ENCODE measurements at places on chromosomes 5 and 9. TPM values are rescaled to one million over a fixed set of nuclear protein-coding genes. Genes with fewer than 3 reads are reported as not detected.

The PCDHB15 gene
- not detected for total RNA-seq

The SLC4A9 gene
- not detected for total RNA-seq

The IL17B gene
- not detected for total RNA-seq

The SHB gene
- total RNA-seq = 1.5 TPM

The LCN9 gene
- not detected for total RNA-seq

The RMND5B gene
- total RNA-seq = 15.3 TPM

The FOXD1 gene
- total RNA-seq = not detected

The OGN gene
- 0.52 TPM for total RNA-seq

The SLC25A25 gene
- total RNA-seq = 16.3 TPM

The PCDHGA12 gene
- not detected for total RNA-seq

The NFIB gene
- 0.76 TPM for total RNA-seq

The SPINK5 gene
- total RNA-seq = not detected

Data from T-helper 17 cell (primary cell).